GM04504 (cell line): ENCODE measurements at places on chromosomes 11 and 22.

DNA sequence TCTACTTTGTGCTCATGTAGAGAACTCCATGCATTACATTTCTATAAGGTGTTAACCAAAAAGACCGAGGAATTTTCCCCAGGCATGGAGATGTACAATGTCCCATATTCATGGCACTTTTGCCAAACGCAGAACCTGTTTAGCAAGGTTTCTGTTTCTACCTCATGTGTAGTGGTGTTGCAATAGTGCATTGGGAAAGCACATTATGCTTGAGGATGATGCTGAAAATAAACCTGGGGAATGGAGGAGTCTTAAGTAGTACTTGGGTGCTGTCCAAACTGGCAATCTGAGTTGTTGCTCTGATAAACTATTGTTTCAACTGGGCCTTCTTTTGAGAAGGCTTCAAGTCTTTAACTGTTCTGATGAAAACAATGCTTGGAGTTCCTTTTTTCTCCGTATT is 11.5 kb upstream of the MUC15 start:
- no peak for DNase-seq

DNA sequence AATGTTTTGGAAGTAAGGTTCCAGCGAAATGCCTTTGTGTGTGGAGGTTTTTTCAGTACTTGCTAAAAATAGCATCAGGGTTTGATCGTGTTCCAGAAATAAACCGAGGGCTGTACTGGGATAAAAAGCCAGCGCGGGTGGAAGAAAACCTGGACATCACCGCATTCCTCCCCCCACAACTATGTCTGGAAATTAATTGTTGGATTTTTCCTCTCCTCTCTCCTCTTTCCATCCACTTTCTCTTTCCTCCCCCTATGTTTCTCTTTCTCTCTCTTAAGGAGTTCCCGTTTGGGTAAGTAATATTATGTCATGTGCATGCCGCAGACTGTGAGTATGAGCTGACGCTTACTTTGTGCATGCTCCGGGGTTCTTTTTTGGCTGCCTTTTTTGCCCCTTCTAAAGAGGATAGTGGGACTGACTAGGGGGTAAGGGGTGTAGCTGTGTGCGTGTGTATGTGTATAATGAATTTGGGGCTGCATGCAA is 104.2 kb upstream of the HSD17B12 start:
- no peak for DNase-seq

- DNase-seq: no peak
These were observed 138.9 kb downstream of the MN1 start for GRCh38 chr22:27662359-27663301.

GRCh38 chr22:45242778-45243191 is 2.1 kb upstream of the KIAA0930 start:
- DNase-seq: no peak

DNA sequence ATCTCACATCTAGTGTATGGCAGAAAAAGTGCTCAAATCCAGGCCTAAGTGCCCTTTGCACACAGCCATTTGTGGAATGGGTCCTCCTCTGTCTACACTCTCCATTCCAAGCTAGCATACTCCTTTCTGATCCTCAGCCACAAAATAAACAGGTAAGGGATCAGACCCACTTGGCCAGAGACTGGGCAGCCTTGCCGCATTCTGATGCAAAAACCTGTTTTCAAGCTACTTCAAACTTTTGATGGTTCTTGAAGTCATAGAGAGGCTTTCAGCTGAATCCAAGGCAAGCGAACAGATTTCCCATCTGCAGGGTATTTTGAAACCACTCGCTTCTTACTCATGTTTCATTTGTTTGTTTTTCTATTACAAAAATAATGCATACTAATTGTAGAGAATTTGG is 136.6 kb upstream of the NAV2 start:
- no peak for DNase-seq

DNA sequence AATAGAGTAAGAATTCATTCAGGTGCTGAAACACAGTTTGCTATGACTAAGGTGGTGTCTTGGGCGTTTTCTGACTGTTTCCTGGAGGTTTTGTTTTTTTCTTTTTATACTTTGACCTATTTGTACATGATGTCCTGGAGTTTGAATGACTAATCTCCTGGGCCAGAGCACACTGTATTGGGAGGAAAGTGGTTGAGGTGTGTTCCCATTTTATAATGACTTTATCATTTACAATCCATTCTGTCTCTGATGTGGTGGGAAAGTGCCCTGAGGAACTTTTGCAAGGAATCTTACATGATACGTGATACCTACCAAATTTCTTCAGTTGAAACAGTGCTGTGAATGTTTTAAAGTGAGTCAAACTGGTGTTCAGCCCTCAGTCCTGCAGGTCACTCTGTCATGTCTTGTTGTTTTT is 80.8 kb downstream of the TNRC6B start:
- DNase-seq: no peak

DNA sequence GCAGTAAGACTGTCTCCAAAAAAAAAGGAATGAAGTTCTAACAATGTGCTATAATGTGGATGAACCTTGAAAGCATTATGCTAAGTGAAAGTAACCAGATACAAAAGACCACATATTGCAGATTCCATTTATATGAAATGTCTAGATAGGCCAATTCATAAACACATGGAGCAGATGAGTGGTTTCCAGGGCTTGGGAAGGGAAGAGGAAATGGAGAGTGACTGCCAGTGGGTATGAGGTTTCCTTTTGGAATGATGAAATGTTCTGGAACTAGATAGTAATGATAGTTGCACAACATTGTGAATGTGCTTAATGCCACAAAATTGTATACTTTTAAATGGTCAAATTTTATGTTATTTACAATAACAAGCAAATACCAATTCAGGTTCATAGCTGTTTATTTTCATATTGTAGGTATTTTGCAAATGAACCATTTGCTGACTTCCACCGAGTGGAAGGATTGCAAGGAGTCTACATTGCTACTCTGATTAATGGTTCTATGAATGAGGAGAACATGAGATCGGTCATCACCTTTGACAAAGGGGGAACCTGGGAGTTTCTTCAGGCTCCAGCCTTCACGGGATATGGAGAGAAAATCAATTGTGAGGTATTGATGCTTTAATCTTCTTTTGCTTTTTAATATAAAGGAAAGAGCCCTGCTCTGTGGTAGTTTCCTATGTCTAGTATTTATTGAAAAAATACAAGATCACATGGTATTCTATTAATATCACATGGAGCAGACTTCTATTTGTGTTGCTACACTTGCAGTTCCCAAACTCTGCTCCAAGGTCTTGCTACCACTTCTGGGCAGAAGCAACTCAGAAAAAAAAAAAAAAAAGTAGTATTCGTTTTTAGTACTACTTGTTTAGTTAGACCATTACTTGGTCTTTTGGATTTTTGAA is 67.7 kb upstream of the SORL1-AS1 start:
- peak; percentile 40 for DNase-seq

GRCh38 chr11:78138694-78139421 is 568 bp downstream of the ALG8 start:
- DNase-seq: no peak

- no peak for DNase-seq
These were observed 105.5 kb downstream of the MICAL3 start for GRCh38 chr22:17918840-17919239.

DNA sequence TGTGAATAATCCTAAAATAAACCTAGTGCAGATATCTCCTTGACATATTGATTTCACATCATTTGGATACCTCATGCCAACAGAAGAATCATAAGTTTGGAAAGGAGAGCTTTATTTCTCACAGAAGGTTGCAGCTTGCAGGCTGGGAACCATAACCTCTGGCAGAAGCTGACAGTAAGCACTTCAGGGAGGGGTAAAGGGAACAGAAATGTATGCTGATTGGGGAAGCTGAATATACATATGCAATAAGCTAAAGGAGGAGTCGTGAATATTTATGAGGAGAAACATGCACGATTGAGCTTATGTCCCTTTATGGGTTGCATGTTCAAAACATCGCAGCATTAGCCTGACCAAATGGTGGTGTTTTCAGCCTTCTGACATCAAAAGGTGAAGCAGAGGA is 814.5 kb downstream of the TBC1D22A start:
- DNase-seq: no peak

- DNase-seq: no peak
These were observed 7.5 kb upstream of the PDE3B start for GRCh38 chr11:14636119-14636518.
